NCI-H2107 (cell line): ENCODE measurements at places on chromosomes 4 and X.

DNA sequence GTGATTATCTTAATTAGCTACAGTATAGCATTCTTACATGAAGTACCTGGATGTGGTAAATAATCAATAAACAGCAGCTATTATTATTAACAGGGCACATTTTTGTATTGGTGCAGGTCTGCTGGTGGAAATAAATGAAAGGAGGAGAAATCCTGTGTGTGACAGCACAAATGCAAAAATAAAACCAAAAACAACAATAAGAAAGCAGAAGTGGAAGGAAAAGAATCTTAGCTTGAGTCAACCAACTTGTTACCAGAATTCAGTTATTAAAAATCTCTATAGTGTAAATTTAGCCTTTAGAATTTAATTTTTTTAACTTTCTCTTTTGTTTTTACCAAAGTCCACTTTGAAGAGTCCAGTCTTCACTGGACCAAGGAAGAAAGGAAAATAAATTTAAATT lies 63.1 kb upstream of the LSM6 start:
- DNase-seq: no peak

GRCh38 chrX:3757510-3758025 lies 44.1 kb upstream of the PRKX start:
- no peak for DNase-seq

DNA sequence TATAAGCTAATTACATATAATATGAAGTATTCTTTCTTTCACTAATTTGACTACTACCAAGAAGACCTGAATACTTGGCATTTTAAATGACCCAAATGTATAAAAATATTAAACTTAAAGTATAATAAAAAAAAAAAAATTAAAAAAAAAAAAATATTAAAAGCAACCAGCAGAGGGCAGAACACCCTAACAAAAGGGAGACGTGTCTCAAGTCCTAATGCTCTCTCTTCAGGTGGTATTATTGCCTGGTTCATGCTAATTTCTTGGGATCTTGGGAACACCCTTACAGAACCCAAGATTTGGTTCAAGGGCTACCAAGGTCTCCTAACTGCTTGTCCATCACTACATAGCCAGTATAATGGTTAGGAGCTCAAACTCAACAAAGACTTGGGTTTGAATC lies 754.8 kb downstream of the RAB28 start:
- no peak for DNase-seq

- no peak for DNase-seq
Measured at GRCh38 chrX:7083021-7083420, 64.5 kb upstream of the STS start.

DNA sequence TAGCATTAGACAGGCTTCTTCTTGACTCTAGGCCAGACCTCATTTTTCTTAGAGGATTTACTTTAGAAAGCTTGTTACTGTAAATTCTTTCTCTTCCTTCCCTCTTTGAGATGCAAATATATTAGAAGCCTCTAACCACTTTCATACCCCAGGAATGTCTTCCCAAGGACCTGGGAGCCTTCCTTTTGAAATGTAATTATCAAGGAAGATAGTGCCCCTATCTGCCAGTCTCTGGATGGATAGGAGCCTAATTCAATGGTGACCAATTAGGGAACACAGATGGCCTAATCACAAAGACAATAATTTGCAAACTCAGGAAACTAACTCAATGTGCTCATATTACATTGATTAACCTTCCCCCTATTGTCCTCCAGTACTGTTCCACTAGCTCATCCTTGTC lies 145.6 kb upstream of the DCAF8L1 start:
- DNase-seq: no peak

GRCh38 chr4:39608451-39608850 lies 30.2 kb downstream of the SMIM14 start:
- no peak for DNase-seq

DNA sequence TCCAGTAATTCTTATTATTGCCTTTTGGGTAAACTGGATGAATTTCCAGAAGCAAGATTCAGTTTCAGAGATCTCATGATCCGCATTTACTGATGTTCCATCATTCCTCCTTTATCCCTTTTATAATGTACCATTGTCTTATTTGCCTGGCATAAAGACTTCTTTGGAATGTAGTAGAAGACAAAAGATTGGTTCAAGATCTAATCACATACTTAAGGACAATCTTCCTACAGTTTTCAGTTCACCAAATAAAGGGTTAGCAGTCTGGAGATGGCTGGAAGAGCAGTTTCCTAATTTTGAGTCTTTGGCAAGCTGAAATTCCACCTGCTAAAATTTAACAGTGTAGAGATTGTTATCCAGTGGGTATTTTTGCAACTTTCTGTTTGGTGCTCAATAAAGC lies 30.9 kb upstream of the HAND2 start:
- DNase-seq: no peak

DNA sequence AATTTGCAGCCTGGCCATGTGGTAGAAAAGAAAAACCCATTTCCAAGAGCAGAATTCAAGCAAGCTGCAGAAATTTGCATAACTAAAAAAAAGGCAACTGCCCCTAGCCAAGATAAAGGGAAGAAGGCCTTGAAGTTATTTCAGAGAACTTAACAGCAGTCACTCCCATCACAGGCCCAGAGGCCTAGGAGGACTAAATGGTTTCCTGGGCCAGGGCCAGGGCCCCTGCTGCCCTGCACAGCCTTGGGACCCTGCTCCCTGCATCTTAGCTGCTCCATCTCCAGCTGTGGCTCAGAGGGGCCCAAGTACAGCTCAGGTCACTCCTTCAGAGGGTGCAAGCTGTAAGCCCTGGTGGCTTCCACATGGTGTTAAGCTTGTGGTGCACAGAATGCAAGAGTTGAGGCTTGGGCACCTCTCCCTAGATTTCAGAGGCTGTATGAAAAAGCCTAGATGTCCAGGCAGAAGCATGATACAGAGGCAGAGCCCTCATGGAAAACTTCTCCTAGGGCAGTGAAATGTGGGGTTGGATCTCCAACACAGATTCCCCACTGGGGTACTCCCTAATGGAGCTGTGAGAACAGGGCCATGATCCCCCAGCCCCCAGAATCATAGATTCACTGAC lies 6.7 kb upstream of the MID2 start:
- no peak for DNase-seq

- no peak for DNase-seq
Measured at GRCh38 chr4:136484996-136485395, 1047.3 kb downstream of the PCDH18 start.

- peak; percentile 83 for DNase-seq
Measured at GRCh38 chrX:13376857-13377549, 57.1 kb upstream of the ATXN3L start.

DNA sequence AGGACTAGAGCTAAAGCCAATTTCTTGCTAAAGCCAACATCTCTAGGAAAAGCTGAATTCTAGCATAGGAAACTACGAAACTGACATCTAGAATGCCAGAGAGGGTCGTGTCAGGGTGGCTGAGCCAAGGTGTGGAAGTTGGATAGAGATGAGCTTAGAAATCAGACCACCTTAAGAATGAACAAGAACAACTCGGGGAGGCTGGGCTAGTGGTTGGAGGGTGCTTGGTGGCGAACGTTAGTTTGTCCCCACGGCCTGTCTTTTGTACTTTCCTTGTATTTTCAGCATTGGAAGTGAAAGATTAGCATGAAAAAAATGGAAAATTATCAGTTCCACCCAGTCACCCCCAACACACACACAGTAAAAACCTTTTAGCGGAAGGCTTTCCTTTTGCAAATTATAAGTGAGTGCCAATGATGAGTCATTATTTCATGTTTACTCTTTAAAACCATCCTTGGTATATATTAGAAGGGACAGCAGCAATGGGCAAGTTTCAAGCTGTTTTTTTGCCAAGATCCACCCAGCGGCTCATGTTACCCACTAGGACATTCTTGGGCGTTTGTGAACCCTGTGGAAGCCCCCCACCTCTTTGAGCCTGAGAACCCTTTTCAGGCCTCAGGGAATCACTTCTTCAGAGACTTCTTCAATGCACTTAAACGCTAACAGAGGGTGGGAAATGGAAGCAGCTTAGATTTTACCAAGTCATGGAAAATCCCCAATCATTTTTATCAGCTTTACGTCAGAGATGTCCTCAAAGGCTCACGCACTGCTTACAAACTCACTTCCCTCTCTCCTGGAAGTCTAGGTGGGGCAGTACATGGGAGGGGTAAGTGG lies 4.9 kb upstream of the PPEF1 start:
- DNase-seq: no peak

DNA sequence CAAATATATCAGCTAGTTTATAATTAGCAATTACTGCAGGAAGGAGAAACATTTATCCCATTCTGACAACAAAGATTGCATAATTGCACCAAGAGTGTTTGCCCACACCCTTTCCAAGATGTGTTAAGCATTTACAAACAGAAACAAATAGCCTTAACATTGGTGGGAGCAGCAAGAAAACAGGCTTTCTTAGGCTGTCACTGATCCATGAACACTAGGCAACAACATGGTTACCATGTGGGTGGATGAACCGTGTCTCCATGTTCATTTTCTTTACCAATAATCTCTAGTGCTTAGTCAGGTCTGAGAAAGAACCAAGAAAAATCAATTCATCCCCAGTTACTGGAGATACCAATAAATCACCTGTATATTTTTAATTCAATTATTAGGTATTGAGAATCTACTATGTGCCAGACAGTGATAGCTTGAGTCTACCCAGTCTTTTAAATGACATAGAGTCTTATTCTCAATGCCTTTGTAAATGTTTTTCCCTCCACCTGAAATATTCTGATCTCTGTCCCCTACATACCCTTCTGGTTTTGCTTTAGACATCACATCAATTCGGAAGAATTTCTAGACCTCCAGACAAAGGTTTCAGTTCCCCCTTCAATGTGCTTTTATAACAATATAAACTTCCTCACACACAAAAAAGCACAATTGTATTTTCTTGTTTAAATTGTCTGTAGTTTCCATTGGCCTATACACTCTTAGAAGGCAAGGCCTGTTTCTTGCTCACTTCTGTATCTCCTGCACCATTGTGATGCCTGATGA lies 286.6 kb downstream of the PPP1R2C start:
- DNase-seq: no peak

- no peak for DNase-seq
Measured at GRCh38 chrX:133653358-133653757, 238.1 kb upstream of the GPC4 start.

GRCh38 chrX:108914791-108915190 lies 178.4 kb upstream of the IRS4 start:
- DNase-seq: no peak

DNA sequence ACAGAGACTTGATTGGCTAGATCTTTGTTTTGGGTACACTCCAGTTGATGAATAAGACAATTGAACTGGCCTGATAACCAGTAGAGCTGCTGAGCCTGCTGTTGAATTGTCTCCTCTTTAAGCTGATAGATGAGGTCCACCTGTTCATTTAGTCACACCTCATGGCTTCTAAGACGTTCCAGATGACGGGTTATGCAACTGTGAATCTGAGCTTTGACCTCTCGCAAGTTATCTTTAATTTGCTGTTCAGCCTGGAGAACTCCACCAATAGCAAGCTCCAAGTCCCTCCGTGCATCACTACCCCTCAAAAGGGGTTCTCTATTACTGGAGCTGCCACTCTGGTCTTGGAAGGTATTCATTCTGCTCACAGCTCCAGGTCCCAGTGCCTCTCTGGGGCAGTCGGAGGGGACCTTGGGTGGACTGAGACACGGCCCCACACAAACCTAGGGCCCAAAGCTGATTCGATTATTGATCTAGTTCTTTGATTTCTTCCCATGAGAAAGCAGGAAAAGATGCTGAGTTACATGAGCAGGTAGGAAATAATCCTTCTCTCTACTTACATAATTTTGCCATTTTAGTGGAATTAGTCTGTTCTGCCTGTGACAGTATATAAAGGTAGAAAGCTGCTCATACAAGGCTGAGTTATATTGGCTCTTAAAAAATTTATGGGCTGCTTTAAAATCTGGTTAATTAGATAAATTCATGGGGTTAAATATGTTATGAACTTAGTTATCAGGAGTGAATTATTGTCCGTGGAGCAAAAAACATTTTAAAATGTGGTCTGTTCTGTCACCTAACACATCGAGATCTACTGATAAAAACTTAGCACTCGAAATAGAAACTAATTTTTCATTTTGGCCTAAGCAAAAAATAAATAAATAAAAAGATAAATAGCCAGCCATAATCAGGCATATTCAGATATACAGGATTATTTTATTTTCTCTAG lies 6.8 kb downstream of the MMAA start:
- no peak for DNase-seq

GRCh38 chrX:68403522-68403921 lies 29.8 kb downstream of the OPHN1 start:
- DNase-seq: no peak

- no peak for DNase-seq
Measured at GRCh38 chr4:13484749-13485221, 645 bp upstream of the RAB28 start.

DNA sequence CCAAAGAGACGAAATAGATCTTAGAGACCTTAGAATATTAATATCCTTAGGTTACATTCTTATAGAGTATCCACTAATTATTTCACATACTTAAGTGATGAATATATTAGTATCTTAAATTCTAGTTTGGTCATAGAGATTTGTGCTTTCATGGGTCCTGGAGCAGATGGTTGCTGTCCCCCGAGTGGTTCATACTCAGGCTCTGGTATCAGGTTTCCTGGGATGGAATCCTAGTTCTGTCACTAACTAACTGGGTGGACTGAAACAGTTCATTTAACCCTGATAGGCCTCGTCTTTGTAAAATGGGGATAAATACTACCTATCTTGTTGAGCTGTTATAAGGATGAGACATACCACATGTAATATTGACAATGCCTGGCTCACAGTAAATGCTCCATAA lies 264.6 kb downstream of the TENM3 start:
- DNase-seq: no peak

DNA sequence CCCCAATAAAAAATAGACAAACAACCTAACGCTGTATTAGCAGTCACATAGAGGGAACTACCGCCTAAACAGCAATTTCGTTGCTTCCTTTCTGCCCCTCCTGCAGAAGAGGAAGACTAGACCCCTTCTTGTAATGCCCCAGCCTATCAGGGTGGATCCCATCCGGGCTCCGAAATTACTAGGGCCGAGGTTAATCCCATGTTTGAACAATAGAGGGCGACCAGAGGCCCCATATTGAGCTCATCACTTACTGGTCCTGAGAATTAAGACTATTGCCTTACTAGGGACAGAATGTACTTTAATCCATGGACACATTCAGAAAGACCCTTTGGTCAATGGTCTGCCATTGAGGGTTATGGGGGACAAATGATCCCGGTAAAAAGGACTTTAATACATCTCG lies 11.8 kb upstream of the ZNF630 start:
- DNase-seq: peak; percentile 7
